NCI-H1694 treated with DMSO at 0.1 percent for 48 hours (cell line): ENCODE measurements at places on chromosomes 12 and 14.

DNA sequence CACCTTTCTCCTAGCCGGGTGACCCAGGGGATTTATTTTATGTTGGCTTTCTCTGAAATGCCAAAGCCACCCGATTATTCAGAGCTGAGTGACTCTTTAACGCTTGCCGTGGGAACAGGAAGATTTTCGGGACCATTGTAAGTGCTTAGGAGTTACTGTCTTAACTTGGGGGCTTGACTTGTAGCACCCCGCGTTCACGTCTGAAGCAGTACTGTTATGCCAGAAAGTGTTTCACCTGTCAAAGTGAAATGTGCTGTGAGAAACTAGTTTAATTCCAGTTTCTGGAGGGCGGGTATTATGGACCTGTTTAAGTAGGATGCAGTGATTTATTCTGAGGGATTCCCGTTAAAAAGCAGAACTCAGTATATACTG, 218 bp downstream of the LYSET start:
- DNase-seq: no peak

GRCh38 chr12:117334051-117334450, 27.4 kb downstream of the NOS1 start:
- DNase-seq: peak; percentile 11

- DNase-seq: no peak
Measured at GRCh38 chr14:54387328-54387727, 9.5 kb upstream of the CDKN3 start.

- peak; percentile 31 for DNase-seq
Measured at GRCh38 chr14:21066882-21067502, 3.1 kb upstream of the ARHGEF40 start.

GRCh38 chr12:94122591-94122990, 25.8 kb upstream of the PLXNC1 start:
- no peak for DNase-seq

- no peak for DNase-seq
Measured at GRCh38 chr12:57229046-57229633, 371 bp upstream of the SHMT2 start.

DNA sequence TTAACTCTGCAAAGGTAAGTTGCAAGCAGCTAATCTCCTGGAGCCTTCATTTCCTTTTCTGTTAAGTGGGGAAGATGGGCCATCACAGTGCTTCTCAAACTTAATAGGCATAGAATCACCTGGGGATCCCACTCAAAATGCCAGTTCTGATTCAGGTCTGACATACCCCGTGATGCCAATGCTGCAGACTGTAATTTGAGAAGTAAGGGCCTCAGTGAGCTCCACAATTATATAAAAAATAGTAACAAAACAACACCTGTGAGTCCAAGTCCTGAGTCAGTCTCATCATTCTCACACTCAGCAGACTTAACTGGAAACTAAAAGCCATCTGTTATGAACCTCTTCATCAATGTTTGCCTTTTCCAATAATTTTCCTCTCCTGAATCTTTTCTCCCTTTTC, 10.8 kb upstream of the PSMA6 start:
- no peak for DNase-seq

GRCh38 chr12:57242691-57243454, 8.1 kb downstream of the STAC3 start:
- DNase-seq: peak; percentile 84

- no peak for DNase-seq
Measured at GRCh38 chr14:64806862-64807495, 72.7 kb downstream of the SPTB start.

GRCh38 chr12:90833228-90833627, 121.7 kb downstream of the CCER1 start:
- DNase-seq: no peak

DNA sequence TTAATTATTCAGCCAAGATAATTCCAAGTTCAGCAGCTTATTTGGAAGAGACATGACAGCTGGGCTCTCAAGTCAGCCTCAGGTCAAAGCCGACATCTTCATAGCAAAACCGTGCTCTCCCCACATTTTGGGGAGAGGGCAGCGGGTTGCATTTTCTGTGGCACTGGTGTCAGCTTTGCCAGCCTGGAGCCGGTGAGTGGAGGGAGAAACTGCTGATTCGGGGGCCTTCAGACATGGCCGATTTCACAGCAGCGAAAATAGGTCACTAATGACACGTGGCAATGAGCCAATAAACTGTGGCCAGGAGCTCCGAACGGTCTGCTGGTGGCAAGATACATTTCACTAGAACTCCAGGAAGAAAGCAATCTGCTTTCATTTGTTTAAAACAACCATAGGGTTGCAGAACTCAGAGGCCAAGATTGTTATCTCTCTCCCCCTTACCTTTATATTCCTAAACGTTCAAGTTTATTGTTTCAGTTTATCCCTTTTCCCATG, 173.2 kb downstream of the CAND1 start:
- peak; percentile 37 for DNase-seq

DNA sequence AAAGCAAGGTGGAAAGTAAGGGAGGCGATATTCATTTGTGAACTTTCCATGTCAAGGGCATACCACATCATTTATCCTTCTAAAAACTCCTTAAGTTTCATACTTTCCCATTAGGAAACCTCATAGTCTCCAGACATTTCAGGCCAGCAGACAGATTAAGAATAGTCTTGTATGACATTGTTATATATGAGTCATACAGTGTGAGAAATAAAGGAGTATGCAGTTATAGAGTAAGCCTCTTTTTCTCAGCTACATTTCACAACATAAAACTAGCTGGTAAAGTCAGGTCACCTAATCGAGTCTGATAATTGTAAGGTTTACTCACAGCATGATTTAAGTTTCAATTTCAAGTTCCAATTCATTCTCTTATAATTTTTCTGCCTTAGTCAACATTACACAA, 164.3 kb downstream of the GRIP1 start:
- DNase-seq: no peak

DNA sequence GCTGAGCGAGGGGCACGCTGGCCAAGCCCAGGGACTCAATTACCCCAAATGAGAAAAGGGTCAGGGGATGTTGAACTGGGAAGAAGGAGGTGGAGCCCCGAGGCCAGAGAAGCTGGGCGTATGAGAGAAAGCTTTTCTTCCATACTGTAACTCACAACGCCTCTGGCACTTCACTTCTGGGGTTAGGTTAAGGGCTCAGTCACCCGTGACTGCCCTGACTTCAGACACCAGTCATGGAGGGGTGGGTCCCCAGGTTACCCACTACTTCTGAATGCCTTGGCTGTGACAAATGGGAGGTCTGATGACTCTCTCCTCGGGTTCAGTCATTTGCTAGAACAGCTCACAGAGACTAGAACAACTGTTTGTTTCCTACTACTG, 5.5 kb upstream of the GPR132 start:
- no peak for DNase-seq

DNA sequence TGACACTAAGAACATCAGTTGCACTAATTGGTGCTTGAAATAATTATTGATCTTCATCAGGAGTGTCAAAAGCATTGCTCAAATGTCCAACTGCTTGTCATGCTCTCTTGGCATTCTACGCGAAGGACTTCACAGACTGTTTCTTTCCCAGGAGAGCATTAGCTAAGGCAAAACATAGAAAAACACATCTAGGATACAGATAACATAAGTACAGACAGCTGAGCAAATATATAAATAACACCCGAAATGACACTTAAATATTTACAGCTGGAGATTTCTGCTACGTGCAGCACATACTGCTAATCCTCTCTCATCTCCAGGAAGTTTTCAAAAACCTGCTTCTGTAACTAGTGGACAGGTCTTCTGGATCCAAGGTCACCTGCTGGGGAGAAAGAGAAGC, 120.0 kb upstream of the PRMT8 start:
- no peak for DNase-seq

DNA sequence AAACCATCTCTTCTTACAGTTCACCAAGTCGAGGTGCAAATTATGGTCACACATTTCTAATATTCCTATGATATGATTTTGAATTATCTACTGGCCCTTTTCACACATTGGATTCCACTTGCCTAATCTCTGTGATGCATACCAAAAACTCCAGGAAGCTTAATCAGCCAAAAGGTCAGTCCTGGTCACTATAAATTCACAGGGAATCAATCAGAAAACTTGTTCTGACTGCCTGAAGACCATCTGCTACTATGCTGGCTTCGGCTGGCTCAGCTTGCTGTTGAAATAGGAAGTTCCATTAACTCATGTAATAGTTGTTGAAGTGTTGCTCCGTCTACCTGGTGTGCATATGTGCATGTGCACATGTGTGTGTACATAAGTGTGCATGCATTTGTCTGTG, 142.8 kb upstream of the FLRT2 start:
- no peak for DNase-seq

GRCh38 chr14:97788364-97788763, 991.2 kb downstream of the VRK1 start:
- no peak for DNase-seq

DNA sequence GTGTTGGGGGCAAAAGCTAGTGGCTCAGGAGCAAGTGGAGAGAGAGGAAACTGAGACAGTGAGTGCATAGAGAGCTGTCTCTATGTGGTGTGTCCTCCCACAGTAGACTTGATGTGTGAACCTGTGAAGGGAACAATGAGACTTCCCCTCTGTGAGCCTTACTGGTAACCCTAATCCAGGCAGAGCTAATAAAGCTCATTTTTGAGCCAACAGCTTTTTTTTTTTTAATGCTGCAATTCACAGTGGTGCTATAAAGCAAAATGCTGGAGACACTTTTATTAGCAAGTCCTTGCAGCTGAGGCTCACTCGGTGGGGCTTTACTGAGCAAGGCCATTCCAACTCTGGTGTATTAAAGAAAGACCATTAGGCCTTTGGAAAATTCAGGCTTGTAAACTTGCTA, 26.9 kb downstream of the FBXW8 start:
- DNase-seq: no peak

DNA sequence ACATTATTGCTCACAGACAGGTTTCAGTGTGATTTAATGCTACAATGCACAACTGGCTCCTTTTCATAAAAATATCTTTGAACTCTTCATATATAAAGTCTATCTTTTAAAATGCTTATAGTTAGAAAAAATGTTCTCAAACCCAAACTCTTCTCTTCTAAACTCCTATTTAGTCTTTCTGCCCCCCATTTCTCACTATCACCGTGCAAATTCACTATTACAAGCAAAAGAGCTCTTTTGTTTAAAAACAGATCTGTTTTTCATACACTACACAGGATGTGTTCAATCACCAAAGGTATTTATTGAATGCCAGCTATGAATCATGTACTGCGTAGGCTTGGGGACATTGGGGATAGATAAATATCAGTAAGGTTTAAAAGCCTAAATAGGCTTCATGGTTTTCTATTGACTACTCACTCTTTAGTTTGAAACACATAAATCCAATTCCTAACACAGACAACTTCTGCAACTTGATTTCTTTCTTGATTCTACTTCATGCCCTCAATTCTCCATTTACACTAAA, 692.3 kb downstream of the C12orf50 start:
- no peak for DNase-seq

- no peak for DNase-seq
Measured at GRCh38 chr12:115194857-115195256, 510.9 kb upstream of the TBX3 start.

DNA sequence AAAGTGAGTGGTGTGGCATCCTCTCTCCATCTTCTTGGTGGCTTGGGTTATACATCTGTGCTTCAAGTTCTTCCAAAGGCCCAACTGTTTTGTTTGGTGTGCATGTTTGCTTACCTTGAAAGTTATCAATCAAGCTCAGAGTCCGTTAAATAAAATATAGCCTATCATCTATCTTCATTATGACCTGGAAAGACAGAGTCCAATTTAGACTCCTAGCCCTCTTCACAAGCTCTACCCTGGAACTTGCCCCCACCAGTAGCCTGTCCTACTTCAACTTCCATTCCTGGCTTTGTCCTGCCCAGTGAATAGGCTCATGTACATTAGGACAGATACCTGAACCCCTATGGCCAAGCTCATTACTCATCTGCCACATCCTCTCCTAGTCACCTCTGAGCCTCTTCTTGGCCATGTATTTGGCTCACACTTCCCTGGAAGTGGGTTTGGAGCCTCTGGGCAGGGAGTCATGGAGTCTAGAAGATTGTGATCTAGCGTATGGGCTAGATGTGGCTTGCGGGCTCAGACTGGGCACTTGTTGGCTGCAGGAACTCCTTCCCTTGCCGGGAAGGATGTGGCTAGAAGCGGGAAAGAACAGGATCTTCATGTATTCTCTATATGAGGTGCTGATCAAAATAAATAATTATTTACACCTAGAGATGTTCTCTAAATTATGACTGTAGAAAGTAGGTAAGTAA, 6.4 kb upstream of the SSTR1 start:
- DNase-seq: no peak

- no peak for DNase-seq
Measured at GRCh38 chr12:9721394-9722092, 11.4 kb downstream of the CLECL1 start.

GRCh38 chr12:107287436-107288413, 194.4 kb upstream of the CRY1 start:
- no peak for DNase-seq

DNA sequence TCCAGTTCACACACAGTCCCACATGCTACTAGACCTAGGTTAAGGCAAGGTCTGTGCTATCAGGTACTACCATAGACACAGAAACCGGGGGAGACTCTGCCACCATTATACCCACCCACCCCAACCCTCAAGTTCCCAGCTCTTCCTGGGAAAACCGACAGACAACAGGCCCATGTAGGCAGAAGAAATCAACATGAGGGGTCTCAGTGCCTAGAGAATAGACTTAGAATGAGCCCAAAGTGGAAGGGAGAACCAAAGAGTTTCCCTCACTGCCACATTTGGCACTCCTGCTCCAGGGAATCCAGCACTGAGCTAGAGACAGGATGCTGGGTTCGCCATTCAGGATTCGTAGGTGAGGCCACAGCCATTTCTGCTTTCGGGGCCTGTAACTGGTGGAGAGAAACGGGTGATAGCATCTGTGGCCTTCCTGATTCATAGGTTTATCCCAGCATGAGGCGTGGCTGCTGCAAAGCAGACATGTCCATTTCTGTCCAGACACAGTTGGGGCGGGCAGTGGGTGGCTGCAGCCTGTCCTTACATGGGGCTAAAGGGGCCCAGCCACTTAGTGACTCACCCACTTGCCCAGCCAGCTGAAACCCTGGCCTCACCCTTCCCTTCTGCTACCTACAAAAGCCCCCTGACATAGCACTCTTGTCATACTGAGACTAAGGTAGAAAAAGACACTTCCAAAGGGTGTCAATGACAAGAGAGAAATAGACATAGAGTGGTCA, 69.4 kb downstream of the IRF2BPL start:
- DNase-seq: no peak

DNA sequence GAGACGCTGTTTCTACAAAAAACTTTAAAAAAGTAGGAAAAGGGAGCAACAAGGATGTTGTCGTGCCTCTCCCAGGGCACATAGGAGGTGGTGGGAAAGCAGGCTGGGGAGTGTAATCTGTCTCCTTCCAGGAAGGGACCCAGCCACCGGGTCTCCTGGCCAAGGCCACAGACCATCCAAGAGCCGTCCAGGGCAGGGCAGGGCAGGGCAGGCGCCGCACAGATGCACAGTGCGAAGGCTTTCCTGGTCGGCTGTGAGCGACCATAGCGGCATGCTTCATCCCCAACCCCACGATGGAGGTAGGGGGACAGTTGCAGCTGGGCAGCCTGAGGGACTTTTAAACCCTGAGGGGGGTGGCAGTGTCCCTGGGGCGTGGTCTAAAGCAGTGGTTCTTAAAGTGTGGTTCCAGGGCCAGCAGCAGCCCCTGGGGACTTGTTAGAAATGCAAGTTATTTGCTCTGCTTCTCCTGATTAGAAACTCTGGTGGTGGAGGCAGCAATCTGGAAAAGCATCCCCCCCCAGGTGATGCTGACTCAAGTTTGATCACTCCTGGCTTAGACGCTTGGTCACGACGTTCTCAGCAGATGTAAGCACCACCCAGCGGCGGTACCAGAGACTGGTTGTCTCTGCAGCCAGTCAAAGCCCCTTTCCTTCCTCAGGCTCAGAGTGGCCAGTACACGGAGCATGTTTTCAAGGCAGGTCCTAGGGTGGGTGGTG, 197.4 kb upstream of the PRMT8 start:
- DNase-seq: no peak

GRCh38 chr14:99325591-99325990, 53.6 kb upstream of the BCL11B start:
- DNase-seq: no peak
